ENCODE measurements at places on chromosomes 4 and X.
A peak's percentile ranks its signal among the peaks of the same experiment; 100 is the strongest.

- peak; percentile 35 for DNase-seq
These were observed 45.2 kb upstream of the CLCN4 start for GRCh38 chrX:10111364-10112148.

- no peak for DNase-seq
These were observed 24.0 kb downstream of the RBMX start for GRCh38 chrX:136856551-136856950.

- no peak for DNase-seq
These were observed 440.0 kb upstream of the PCDH10 start for GRCh38 chr4:132709056-132709455.

- no peak for DNase-seq
These were observed 28.5 kb upstream of the CCDC110 start for GRCh38 chr4:185500035-185500434.

GRCh38 chr4:173111031-173111430 lies 57.6 kb upstream of the GALNT7 start:
- DNase-seq, result no peak

GRCh38 chr4:20095805-20096541 lies 155.7 kb upstream of the SLIT2 start:
- DNase-seq, result no peak

DNA sequence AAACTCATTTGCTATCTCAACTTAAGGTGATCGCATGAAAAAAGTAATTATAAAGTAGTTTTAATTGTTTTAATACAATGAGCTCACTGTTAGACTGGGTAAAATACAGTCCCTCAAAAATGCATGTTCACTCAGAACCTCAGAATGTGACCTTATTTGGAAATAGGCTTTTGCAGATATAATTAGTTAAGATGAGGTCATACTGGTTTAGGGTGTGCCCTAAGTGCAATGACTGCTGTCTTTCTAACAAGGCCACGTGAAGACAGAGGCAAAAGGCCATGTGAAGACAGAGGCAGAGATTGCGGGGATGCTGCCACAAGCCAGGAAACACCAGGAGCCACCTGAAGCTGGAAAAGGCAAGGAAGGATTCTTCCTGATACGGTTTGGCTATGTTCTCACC lies 262.1 kb downstream of the NKX6-1 start:
- no peak for DNase-seq

- no peak for DNase-seq
These were observed 177.3 kb downstream of the PABPC4L start for GRCh38 chr4:134024251-134024650.

GRCh38 chr4:158782551-158783360 lies 13.9 kb downstream of the FNIP2 start:
- DNase-seq, result no peak

DNA sequence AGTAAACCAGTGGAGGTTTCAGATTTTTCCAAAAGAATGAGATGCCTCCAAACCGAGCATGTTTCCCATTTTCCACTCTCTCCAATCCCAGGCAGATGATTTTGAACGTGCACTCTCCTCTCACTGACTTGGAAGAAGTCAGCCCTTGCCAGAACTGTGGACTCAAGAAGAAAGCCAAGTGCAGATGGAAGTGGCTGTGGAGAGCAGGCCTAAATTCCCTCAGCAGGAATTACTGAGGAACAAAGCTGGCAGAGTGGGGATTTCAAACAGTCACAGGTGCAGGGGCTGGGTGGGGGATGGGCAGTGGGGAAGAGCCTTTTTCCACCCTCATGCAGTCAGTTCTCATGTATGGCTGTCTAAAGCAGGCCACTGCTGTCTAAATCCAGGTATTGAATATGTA lies 83.5 kb upstream of the PLAC1 start:
- DNase-seq, result no peak

GRCh38 chr4:150363721-150364688 lies 217.9 kb upstream of the MAB21L2 start:
- no peak for DNase-seq
